ENCODE measurements at places on chromosomes 5 and 9.
A peak's percentile ranks its signal among the peaks of the same experiment; 100 is the strongest.

DNA sequence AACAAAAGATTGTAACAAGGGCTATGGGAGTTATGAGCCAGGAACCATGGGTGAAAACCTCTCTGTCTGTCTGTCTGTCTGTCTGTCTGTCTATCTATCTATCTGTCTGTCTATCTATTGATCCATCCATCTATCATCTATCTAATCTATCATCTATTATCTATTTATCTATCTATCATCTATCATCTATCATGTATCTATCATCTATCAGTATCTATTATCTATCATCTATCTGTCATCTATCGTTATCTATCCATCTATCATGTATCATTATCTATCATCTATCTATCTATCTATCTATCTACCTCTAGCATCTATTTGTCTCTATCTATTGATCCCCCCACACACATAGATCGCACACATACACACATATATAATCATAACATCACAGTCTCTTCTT, 112.9 kb downstream of the INSYN2B start:
- DNase-seq = no peak

- DNase-seq = peak; percentile 55
Measured at GRCh38 chr5:73215891-73216610, 43.1 kb downstream of the TMEM174 start.

GRCh38 chr5:174338185-174339010, 292.9 kb downstream of the NSG2 start:
- DNase-seq = no peak

DNA sequence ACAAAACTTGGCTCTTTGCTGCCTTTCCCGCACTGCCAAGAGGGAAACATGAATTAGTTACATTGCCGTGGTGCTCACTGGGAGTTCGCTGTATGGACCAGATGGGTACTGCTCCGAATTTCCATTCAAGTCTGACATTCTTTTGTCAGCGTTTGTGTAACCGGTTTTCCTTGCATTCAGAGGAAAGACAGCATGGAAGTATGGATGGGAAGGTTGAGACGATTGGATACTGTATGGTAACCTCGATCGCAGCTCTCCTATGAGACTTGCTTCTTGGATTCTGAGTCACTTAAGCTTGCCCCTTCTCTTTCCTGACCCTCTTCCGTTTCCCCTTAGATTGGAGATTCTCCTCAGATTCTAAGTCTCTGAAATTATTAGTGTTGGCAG, 625 bp upstream of the UBLCP1 start:
- DNase-seq = peak; percentile 0

DNA sequence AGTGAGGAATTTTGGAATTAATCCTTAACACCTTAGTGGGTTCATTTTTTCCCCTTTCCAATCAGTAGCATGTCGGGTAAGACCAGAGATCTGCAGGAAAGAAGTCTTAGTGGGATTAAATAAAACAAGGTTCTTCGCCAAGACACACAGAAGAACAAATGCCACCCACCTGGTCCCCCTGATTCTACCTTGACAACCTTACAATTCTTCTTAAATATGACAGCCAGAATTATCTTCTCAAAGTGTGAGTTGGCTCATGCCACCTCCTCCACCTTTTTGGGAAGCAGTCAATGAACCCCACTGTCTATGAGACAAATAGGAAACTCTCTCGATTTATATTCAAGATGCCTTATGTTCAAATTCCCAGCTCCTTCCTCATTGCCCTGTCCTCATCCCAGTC, 105.1 kb downstream of the BRINP1 start:
- no peak for DNase-seq

GRCh38 chr5:96652769-96653454, 9.3 kb upstream of the CAST start:
- DNase-seq = no peak

DNA sequence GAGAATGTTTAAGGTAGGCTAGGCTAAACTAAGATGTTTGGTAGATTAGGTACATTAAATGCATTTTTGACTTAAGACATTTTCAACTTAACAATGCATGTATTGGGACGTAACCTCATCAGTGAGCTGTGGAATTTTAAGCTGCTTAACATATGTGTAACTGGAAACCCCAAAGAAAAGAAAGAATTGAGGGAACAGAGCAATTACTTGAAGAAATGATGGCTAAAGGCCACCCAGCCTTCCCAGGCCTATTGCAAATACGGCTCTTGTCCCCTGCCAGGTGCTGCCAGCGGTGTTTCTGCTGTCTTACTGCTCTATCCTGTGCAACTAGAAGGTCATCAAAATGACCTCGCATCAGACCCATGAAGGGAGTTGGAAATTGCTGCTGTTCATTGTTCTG, 52.0 kb downstream of the RICTOR start:
- no peak for DNase-seq

DNA sequence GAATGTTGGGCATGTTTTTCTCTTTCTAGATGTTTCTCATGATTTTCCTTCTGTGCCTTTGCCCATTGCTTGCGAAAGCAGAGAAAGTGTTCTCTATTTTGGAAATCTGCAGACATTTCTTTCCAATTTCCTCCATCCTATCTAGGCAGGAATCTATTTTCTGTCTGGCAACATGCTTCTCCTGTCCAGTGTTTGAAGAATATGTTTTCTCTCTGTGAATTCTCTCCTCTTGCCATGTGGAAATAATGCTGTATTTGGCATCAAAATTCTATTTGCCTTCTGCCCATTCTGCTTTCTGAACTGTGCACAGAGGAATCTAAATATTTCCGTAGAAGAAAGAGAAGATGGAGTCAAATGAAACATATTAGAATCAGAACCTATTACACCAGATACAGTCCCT, 833.3 kb downstream of the CDH9 start:
- no peak for DNase-seq

GRCh38 chr5:29054282-29054681, 2015.9 kb upstream of the CDH9 start:
- no peak for DNase-seq

DNA sequence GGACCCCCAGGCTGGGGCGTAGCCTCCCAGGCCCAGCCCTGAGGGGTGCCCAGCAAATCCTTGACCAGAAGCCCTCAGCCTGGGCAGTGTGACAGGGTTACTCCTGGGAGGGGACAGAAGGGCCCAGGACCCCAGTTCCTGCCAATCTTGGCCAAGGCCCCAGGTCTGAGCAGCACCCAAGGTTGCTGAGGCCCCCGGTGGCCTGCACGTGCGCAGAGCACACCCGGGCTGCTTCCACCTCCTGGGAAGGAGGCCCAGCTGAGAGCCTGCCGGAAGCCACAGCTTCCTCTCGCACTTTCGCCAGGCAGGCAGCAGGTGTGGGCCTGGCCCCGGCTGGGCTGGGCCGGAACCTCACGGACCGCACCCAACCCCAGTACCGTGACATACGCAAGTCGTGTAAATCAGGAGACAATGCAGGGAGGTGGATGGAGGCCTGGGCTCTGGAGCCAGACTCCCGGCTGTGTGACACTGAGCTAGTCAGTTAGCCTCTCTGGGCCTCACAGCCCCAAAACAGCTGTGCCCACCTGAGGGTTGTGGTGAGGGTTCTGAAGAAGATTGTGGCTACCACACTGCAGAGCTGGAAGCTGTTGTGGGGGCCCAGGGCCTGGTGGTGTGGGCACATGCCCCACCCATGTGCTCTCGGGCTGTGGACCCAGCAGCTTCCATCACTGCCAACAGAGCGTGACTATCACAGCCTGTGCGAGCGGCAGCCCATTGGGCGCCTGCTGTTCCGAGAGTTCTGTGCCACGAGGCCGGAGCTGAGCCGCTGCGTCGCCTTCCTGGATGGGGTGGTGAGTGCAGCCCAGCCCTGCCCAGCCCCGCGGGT, 5.1 kb downstream of the GRK6 start:
- no peak for DNase-seq

DNA sequence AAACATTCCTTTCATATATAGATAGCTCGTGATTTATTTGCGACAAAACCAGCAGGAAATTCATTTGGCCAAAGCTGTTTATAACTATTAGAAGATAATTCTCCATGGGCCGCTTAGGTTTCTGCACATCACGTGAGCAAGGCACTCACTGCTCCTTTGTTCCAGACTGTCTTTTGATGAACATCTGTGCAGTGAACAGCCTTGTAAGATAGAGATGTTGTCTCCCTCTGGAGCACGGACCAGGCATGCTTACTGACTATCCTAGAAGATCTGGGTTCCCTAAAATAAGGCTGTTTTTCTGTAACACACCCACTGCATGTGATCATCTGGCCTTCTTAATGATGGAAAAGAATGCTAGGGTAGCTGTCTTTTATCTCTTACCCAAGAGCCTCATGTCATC, 30.9 kb downstream of the YIPF5 start:
- no peak for DNase-seq

- DNase-seq = no peak
Measured at GRCh38 chr5:112689155-112689909, 48.4 kb upstream of the APC start.

- no peak for DNase-seq
Measured at GRCh38 chr9:121556580-121556979, 56.9 kb upstream of the GGTA1 start.

DNA sequence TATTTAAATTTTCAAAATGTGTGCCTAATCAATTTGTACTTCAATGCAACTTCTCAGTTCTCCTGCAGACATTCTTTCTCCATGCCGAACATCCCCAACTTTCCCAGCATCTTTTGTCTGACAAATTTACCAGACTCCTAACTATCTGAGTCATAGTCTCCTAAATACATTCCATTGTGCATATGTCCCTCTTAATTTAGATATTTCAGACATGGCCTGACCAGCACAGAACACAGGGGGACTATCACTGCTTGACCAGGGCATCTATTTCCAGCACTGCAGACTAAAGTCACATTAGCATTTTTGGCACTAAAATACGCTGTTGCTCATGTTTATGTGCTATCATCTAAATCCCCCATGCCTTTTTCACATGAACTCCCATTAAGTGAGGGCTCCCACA, 71.9 kb downstream of the ITGA1 start:
- DNase-seq = no peak

DNA sequence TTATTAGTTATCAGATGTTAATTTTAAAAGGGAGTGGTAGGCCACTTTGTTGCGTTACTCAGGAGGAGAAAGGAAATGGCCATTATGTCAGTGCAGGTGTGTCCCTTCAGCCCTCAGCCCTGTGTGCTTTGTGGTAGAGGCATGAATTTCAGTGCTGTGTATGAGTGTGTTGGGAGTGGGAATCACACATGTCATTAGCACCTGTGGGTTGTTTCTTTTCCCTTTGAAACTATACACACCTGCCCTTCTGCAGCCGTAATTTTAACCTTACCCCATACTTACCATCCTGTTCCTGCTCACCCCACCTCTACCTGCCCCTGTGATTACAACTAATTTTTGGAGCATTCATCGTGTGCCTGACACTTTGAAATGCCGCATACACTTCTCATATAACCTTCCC, 156.4 kb downstream of the ARHGAP26 start:
- DNase-seq = no peak

DNA sequence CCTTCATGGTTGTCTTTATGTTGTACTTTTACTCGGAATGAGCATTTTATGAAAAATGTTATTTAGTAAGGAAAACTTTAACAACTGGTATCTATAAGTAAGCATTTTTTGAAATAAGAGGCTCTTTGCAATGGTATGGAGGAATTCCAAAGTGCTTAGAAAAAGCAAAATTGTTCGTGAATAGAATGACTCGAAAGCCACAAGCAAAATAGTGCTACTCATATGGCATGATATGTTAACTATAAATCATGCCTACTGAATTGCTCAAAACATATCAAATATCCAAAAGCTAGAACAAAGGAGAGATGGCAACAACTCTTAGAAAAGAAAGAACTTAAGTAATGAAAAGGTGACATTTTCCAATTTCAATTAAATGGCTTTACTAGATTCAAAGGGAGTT, 216.3 kb downstream of the KIAA0825 start:
- no peak for DNase-seq

- DNase-seq = no peak
Measured at GRCh38 chr5:90956511-90957097, 398.0 kb downstream of the ADGRV1 start.

- DNase-seq = no peak
Measured at GRCh38 chr9:129988607-129989361, 54.2 kb downstream of the FNBP1 start.

DNA sequence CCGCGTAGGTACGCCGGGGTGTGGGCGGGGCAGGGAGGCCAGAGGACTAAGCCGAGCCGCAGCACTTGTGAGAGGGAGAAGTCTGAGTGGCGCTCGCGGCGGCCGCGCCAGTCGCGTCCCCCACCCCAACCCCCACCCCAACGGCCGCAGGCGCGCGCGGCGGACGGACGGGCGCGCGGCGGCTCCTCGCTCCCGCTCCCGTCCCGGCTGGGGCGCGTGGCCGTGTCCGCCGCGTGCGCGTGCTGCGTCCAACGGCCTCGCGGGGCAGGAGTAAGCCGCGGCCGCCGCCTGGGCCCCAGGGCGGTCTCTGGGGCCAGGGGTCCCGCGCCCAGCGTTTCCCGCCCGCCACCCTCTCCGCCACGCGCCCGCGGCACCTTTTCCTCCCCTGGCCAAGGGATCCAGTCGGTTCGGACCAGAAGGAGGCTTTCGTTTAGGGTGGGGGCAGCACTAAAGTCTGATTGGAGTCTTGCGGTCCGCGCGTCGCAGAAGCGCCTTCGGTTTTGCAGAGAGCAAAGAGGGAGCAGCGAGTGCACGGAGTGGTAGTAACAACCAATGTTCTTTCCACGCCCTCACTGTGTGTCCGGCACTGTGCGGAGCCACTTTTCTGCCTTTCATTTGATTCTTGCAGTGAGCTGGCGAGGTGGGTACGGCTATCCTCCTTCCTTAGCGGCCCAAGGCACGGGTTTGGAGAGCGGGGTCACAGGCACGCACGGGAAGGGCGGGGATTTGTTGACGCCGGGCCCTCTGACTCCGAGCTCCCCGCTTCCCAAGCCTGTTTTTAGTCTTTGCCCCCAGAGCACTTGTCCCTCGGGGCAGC, 483 bp downstream of the G3BP1 start:
- DNase-seq = peak; percentile 4

- DNase-seq = no peak
Measured at GRCh38 chr9:9949978-9950377, 662.8 kb downstream of the PTPRD start.

DNA sequence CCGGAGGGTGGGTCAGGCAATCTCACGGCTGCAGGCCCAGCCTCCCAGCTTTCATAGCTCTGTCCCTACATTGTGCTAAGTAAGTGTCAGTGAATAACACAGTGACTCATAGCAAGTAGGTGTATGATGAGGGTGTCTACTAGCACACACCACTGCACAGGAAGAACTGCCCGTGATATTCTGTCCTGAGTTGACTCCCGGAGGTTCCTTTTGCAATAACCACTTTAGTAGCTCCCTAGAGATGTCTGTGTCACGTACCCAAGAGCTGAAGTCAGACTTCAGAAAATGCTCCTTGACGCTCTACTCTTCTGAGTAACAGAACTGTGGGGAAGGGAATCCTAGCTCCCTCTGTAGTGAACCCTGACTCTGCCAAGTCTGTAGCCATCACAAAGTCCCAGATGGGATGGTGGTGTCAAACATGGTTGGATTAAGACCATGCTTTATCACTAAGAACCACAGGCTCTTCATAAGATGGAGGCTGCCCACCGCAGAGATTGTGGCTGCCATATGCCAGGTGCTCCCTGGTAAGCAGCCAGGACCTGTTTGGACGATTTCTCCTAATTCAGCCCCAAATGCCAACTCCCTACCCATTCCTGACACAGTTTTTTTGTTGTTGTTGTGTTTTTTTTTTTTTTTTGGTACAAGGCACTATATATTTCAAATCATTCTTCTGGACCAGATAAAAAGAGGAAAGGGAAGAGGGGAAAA, 352.6 kb upstream of the PANK3 start:
- DNase-seq = no peak

- DNase-seq = no peak
Measured at GRCh38 chr5:73160239-73160671, 12.7 kb upstream of the TMEM174 start.

- DNase-seq = no peak
Measured at GRCh38 chr5:2735996-2736395, 15.5 kb downstream of the IRX2 start.

All from NCI-H1105 (cell line).